ENCODE measurements at places on chromosomes 13 and 19.

GRCh38 chr19:36564391-36564790 lies 8.7 kb downstream of the ZNF529 start:
- DNase-seq = no peak

- DNase-seq = no peak
Observed at GRCh38 chr13:100817928-100818327, 143.3 kb upstream of the TMTC4 start.

DNA sequence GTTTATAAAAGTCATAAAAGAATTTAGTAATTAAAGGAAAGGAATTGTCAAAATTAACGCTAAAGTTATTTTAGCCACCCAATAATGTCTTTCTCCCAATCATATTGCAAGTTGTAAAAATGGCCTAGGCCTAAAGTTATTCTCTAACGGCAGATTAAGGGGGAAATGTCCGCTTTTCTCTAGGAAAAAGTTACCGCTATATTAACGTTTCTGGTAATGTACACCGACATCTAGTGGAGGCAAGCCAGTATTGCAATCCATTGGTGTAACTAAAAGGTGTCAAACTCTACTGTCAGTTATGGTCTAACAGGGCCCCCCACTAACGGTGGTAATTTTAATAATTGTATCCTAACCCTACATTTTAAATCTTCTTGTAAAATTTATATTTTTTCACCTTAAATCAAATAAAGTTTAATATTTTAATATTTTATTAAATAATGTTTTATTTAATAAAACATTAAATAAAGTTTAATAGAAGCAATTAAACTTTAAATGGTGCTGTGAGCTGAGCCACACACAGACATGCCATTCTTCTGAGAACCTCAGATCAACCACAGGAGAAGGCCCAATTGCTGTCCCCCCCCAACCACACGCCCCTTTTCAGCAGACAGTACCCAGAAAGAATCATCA lies 35.9 kb upstream of the ZSCAN5A start:
- DNase-seq = peak; percentile 77

DNA sequence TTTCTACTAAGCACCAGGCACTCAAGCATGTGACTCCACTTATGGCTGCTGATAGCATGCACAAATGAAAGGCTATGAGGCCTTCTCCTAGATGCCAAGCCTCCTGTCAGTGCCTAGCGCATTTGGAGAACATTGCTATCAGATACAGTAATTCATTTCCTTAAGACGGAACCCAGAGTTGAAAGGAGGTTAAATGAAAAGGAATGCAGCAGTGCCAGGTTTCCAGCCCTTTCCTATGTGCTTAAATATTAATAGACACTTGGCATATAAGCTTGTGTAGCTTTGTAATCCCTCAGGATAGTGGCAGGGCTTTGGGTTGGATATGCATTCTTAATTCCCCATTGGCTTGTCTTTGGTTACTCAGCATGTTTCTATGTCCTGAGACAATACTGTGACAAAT lies 140.1 kb upstream of the FRY start:
- DNase-seq = no peak

DNA sequence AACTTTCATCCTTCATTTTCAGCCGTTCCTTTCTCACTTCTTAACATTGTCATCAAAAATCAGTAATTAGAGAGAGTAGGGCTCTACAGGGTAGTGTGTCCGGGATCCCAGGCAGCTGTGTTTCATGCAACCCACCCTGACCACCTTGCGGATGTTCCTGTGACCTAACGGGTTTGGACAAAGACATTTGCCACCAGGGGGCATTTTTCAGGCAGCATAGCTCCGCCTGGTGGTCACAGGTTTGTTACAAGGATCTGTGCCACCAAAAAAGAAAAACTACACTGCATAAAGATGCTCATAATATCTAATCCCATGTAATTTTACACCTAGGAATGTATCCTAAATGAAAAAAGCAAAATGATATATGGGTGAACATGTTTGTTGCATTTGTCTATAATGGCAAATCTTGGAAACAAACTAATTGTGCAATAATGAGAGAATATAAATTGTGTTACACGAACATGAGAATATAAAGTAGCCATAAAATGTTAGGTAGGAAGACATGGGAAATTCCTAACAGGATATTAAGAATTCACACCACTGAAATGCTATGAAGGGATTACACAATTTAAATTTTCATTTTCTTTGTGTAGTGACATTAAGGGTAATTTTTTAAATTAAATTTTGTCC lies 123.0 kb downstream of the SLC7A1 start:
- DNase-seq = peak; percentile 83

DNA sequence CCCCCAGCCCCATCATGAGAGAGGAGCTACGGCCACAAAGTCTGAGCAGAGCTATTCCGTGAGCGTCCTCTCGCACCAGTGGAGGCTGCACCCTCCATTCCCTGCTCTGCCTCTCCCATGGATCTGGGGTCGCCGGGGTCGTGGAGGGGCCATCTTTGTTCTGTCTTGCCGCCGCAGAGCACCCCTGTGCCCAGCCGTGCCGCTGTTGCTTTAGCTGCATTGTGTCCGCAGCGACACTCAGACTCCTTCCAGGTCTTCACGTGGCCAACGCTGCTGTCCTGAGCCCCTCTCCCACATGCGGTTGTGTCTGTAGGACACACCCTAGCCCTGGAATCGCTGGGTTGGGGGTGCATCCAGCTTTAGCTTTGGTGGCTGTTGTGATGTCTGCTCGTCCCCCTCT lies 15.8 kb downstream of the YIPF2 start:
- no peak for DNase-seq

- no peak for DNase-seq
Observed at GRCh38 chr19:48355365-48355954, 8.3 kb downstream of the TMEM143 start.

- DNase-seq = no peak
Observed at GRCh38 chr13:65603160-65603559, 1627.0 kb downstream of the PCDH9 start.

DNA sequence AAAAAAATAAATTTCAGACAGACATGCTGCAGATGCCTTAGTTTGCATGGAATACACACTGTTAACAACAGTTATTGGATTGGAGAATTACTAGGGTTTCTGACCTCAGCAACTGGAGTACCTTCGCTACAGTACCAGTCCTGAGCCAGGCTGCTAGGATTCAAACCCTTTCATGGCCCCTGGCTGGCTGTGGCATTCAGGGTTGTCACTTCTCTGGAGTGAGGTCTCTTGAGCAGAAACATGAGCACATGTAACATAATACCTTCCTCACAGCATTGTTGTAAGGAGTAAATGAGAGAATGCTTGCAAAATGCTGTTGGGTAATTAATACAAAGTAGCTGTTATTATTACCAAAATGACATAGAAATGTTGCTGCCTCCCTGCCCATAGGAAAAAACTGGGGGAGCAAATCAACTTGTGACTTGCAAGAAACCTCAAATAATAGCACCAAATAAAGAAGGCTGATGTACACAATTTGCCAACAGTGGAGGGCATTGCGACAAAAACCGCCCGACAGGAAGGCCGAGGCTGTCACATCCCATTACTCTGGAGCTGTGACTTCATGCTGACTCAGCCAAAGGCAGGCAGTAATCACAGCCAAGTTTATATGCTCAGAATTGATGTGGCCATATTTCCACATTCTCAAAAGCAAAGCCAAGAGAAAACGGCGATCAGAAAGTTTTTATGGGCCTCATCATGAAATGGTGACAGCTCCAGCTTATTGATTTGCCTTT lies 100.4 kb downstream of the RFC3 start:
- peak; percentile 48 for DNase-seq

DNA sequence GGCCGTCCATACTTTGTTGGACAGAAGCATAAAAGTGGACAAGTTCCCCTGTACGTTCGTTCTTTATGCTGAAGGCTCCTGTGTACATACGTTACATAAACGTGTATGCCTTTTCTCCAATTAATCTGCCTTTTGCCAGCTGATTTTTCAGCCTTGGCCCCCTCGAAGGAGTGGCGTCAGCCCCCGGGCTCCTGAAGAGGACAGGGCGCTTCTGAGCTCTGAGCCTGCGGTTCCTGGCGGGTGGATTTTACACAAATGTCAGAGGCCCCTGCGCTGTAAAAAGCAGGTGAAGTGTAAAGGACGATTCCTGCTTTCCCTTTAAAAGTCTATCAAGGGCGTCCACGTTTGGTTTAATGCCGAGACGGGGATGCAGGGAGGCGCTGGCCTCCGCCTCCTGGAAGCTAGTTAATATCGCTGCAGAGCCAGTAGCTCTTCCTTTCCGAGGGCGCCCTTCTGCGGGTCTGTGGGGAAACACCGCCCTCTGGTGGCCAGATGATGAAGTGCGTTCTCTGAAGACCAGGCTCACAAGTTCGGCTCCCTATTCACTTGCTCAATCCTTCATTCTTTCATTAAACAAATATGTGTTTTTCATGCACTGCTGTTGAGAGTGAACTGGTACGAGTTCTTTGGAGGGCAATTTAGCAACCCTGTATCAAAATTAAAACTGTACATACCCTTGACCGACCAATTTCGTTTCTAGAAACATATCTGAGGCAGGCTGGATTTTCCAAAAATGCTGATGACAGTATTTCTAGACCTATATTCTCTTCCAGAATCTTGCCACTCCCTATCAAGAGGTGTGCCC lies 62.0 kb downstream of the GPR12 start:
- DNase-seq = peak; percentile 84

- peak; percentile 88 for DNase-seq
Observed at GRCh38 chr19:18023622-18024251, 15.8 kb downstream of the ARRDC2 start.

GRCh38 chr19:29514525-29515232 lies 11.1 kb upstream of the VSTM2B start:
- no peak for DNase-seq

- no peak for DNase-seq
Observed at GRCh38 chr13:24036115-24036514, 124.4 kb upstream of the SPATA13 start.

GRCh38 chr19:2170987-2171348 lies 7.2 kb downstream of the DOT1L start:
- no peak for DNase-seq

DNA sequence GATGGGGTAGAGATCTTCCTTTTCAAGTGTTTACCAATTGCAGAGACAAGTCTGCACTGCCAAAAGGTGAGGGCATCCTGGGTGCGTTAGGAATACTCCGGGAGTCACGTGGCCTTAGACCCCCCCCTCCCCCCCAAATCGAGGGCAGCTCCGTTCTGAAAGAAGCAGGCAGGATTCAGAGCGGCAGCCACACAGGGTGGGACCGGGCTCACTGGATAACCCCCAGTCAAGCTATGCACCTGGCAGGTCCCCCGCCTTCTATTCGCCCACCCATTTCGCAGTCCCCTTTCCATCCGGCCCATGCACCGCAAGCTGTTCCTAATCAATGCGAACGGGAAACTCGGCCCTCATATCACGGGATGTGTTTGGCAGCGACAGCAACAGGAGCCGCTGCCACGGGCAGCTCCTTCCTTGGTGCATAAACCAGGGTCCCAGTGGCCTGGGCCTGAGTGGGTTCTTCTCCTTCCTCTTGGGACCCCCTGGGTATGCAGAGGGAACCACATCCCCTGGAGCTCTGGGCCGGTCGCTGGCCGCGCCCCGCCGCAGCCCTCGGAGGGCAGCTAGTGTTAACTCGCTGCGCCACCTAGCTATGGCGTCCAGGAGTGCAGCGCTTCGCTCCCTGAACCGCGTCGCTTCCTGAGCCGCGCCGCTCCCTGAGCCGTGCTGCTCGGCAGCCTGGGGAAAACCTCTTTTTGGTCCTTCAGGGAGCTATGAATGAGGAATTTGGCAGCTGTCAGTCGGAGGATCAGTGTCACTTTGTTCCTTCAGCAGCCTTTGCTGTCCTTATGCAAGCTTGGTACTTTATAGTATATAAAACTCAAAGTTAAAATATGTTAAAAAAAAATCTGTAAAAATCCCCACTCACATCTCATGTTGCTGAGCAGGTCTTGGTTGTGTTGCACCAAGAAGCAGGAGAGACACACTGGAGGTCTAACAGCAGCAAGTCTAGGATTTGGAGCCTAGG lies 41.4 kb downstream of the LYL1 start:
- peak; percentile 91 for DNase-seq

DNA sequence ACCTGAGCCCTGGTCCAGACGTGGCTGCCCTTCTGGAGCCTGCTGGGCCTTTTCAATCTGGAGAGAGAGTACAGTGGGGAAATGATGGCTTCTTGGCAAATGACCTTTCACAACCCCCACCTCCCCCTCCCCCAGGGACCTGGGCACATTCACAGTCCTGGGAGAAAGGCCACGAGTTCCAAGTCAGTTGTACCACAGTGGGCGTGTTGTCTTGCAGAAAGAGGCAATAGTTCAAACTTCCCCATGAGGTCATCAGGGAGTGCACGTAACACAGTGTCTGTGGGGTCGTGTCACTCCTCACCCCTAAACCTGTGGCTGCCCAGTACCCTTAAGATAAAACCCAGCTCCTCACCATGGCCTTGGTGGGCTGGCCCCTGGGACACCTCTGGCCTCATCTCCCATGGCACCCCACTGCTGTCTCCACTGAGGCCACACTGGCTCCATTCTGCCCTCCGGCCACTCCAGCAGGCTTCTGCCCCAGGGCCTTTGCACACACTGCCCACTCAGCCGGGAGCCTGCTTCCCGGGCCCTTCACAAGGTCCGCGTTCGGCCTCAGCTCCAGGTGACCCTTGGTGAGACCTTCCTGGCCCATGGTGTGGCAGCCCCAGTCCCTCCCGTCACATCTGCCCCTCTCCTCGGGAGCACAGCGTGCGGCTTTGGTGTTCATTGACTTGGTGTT lies 13.3 kb downstream of the PLIN4 start:
- peak; percentile 89 for DNase-seq

DNA sequence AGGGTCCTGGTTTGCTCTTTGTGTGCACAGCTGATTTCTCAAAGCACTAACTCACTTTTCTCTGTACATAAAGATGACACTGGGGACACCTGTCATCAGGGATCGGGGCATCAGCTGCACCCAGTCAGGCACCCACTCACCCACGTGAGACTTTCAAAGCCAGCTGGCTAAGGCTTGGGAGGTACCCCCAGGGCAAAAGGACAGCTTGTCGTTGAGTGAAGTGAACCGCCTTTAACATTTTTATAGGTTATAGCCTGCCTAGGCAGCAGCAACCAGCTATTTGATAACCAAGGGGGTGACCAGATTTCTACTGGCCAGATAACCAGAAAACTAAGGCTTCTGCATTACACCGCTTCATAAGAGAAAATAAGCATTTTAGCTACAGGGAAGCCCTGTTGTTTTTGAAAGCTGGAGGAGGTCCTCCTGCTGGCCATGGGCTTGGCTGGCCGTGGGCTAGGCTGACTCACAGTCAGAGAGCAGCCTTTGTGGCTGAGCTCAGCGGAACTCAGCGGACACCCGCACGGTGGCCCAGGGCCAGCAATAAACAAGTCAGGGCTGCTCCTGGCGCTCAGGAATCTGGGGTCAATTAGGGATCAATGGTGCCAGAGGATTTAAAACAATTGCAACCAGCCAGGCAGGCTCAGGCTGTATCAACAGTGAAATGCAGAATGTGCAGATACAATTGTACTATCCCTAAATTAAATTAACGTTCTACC lies 57.1 kb downstream of the ALOX5AP start:
- DNase-seq = peak; percentile 83

GRCh38 chr13:28282451-28282850 lies 144.1 kb downstream of the PAN3 start:
- peak; percentile 19 for DNase-seq

- DNase-seq = no peak
Observed at GRCh38 chr13:91659256-91660075, 261.0 kb downstream of the GPC5 start.
